HL-60 (cell line): ENCODE measurements at places on chromosomes 11 and 22.

DNA sequence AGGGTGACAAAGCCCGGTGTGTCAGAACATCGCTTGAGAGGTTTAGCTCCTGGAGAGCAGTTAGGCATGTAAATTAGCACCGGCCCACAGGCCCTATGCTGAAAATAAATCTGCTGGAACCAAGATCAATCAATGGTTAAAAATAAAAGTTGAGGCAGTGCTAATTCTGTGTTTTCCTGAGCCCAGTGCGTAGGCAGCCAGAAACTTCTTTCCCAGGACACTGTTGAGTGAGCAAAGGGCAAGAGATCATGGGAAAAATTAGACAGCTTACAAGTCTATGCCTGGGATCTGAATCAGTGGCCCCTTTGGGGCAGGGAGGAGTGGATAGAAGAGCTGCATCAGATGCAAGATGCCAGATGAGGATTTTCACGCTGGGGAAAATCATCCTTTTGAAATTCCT lies 539.2 kb downstream of the BUD13 start:
- DNase-seq = no peak

- peak; percentile 27 for DNase-seq
These were observed 71.2 kb downstream of the PHF21A start for GRCh38 chr11:46050003-46050461.

- DNase-seq = no peak
These were observed 132.1 kb upstream of the DDI1 start for GRCh38 chr11:103904324-103904667.

GRCh38 chr11:297586-298405 lies 1.5 kb downstream of the IFITM5 start:
- DNase-seq = no peak

DNA sequence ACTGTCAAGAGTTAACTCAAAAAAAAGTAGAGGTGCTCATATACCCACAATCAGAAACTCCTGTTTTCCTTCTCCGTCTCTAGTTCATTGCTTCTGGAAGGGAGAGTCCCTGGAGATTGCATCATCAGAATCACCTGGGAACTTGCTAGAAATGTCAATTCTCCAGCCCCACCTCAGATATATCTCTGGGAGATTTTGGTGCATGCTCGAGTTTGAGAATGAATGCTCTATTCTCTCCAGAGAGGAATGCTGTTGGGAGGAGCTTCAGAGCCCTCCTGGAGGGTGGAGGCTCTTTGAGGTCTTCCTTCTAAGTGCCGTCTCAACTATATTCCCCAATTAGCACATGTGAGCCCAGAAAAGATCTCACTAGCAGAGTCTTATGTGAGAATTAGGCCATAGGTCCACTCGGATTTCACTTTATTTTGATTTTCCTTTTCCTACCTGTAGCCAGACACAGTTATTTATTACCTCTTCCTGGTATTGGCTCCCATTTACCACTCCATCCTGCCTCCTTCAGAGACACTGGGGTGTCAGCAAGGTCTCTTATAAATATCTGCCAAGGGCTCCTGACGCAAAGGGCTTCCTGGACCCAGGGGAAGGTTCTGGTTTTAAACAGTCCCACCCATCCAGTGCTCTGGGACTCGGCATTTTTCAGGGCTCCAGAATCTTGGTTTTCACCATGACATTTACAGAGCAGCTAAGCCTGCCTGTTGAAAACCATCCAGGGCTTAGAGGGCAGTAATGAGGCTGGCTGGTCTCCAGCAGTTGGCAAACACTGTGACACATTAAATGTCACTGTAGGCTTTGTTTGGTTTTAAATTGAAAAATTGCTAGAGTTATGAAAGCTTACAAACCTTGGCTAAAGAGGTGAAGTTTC lies 136.2 kb downstream of the CD44 start:
- no peak for DNase-seq

DNA sequence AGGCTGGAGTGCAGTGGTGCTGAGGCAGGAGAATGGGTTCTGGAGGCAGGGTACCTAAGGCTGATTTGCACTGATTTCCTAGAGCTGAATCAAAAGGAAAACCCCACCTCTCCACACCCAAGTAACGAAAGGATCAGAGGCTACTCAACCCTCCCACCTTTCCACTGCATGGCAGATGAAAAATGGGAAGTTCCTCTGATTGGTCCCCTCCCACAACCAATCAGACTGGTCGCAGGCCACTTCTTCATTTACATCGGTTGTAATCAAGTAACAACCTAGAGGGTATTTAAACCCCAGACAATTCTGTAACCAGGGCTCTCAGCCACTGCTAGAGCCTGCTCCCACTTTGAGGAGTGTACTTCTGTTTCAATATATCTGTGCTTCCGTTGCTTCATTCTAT lies 18.6 kb upstream of the PARVB start:
- DNase-seq = no peak

GRCh38 chr11:90242894-90243416 lies 20.1 kb upstream of the CHORDC1 start:
- DNase-seq = no peak

- no peak for DNase-seq
These were observed 10.5 kb downstream of the EHD1 start for GRCh38 chr11:64867748-64868462.

- DNase-seq = no peak
These were observed 35.9 kb downstream of the PKNOX2 start for GRCh38 chr11:125200441-125200840.

DNA sequence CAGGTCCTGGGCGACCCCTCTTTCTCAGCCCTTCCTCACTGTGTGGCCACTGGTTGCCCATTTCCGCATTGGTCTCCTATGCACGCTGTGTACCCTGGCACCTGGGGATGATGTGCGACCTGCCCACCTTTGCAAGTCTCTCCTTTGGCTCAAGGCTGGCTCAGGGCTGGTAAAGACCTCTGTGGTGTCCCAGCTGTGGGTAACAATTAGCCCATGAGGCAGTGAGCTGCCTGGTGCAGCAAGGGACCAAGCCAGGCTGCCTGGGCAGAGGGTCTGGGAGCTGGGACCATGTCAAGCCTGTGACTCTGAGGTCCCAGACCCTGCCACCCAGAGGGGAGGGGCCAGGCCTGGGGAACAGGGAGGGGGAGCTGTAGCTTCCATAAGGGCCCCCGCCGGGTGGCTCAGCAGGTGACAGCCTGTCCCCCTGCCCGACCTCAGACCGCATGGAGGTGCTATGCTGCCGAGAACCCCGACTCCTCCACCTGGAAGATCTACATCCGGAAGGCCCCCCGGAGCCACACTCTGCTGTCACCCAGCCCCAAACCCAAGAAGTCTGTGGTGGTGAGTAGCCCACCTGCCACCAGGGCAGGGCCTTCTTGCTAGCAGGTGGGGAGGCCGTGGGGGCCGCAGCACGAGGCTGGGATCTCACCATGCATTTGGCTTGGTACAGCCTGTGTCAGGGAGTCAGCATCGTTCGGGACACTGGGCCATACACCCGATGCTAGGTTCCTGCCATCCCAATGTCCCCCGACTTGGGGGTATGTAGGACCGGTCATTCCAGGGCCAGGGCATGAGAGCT lies 112.5 kb downstream of the KCNQ1OT1 start:
- DNase-seq = no peak

DNA sequence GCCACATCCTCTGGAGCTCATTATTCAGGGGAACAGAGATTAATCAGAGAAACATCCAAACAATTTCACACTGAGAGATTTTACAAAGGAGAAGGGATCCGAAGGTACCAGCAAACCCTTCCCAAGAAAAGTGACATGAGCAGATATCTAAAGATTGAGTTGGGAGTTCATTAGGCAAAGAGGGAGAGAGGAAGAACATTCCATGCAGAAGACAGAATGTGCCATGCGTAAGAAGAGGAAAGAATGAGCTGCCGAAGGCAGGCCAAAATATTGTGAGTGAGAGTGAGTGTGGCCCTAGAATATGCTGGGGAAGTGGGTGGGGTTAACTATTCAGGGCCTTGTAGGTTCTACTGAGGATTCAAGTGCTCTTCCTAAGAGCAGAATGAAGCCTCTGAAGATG lies 50.0 kb upstream of the LYVE1 start:
- no peak for DNase-seq

- DNase-seq = no peak
These were observed 583 bp downstream of the TNNI2 start for GRCh38 chr11:1839204-1839923.

GRCh38 chr11:47254386-47254785 lies 3.4 kb upstream of the NR1H3 start:
- DNase-seq = no peak

DNA sequence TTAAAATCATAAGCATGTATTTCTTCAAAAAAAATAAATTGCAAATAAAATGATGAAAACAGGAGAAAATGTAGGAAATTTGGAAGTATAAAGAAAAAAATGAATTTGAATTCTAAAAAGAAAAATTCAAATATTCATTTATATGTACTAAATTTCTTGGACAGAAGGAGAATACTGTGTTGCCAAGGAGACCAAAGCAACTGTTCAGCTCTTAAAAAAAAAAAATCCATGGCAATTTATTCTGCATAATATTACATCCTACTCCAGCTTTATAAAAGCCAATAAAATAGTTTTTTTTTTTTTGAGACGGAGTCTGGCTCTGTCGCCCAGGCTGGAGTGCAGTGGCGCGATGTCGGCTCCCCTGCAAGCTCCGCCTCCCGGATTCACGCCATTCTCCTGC lies 6.0 kb downstream of the PGM2L1 start:
- DNase-seq = no peak

DNA sequence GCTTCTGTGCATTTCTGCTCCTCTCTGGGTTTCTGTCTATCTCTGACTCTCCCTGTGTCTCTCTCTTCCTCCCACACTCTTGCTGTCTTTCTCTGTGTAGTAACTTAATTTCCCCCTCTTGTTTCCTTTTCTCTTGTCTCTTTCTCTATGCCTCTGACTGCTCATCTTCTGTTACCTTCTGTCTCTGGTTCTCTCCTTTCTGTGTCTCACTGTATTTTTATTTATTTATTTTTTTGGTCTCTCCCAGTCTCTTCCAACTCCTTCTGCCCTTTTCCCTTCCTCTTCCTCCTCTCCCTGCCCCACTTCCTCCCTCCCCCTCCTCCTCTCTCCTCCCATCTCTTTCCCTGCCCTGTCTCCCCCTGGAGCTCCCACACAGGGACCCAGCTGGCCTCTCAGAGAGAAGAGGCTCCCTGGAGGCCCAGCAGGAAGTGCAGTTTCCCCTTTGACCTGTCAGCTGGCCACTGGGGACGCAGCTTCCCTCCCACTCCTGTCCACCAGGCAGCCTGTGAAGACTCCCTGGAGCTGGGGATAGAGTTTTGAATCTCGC lies 38.3 kb upstream of the MYH9 start:
- no peak for DNase-seq

DNA sequence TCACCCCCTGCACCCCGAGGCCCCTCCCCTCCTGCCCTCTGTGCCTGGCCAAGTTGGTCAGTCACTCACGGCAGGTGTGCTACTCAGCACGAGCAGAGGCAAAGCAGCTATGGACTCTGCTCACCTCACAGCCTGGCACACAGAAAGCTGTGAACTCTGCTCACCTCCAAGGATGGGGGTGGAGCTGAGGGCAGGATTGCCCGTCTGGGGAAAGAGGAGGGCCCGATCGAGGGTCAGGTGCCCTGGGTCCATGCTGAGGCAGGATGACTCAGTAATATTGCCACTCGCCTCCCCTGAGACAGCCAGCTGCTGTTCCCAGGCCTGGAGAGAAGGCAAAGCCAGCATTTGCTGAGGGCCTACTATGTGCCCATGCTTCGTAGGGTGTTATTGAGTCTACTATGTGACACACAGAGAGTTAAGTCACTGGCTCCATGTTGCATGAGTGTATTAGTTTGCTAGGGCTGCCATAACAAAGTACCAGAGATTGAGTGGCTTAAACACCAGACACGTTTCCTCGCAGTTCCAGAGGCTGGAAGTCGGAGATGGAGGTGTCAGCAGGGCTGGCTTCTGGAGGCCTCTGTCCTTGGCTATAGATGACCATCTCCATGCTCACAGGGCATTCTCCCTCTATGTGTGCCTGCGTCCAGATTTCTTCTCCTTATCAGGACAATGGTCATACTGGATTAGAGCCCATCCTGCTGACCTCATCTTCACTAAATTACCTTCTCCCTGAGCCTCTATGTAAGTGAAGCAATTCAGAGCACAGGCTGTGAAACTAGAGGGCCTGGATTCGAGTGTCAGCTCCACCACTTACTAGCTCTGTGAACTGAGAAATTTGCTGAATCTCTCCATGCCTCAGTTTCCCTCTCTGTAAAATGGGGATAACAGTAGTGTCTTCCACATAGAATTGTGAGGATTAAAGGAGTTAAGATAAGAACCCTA lies 13.2 kb upstream of the TSKU start:
- no peak for DNase-seq

DNA sequence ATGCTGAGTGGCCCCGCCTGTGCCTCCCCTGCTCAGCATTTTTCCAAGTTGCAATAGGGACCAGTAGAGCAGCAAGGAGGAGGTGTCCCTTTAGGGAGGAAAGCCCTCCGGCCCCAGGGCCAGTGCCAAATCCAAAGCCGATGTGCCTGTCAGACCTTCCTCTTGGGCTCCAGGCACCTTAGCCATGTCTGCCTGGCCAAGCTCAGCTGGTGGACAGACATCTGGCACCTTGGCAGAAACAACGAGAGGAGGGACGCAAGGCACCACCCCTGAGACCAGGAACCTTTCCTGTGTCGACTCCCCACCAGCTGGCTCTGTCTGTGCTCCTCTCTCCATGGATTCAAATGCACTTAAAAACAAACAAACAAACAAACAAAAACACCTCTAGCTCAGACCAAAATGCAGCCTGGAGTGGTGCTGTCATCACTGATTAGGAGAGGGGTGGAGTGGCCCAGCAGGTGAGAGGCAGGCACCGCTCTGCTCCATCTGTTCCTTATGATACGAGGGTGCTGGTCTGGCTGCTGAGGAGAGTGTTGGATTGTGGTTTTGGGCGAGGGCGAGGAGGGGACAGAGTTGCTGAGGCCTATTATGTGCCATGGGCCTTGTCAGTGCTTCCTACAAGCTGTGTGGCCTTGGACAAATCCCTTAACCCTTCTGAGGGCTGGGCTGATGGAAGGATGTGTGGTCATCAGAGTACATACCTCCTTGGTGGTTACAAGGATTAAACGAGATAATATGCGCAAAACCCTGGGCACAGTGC lies 46.2 kb downstream of the TP53I11 start:
- DNase-seq = no peak

GRCh38 chr11:39570526-39570925 lies 1888.9 kb downstream of the LRRC4C start:
- DNase-seq = no peak

GRCh38 chr11:71189768-71190315 lies 62.5 kb downstream of the SHANK2 start:
- DNase-seq = no peak

GRCh38 chr11:126544108-126545056 lies 188.9 kb downstream of the ST3GAL4 start:
- DNase-seq = no peak
